ENCODE measurements at places on chromosomes 3 and 15.

- DNase-seq, result no peak
These were observed 43.7 kb upstream of the ATP2C1 start for GRCh38 chr3:130850044-130850797.

DNA sequence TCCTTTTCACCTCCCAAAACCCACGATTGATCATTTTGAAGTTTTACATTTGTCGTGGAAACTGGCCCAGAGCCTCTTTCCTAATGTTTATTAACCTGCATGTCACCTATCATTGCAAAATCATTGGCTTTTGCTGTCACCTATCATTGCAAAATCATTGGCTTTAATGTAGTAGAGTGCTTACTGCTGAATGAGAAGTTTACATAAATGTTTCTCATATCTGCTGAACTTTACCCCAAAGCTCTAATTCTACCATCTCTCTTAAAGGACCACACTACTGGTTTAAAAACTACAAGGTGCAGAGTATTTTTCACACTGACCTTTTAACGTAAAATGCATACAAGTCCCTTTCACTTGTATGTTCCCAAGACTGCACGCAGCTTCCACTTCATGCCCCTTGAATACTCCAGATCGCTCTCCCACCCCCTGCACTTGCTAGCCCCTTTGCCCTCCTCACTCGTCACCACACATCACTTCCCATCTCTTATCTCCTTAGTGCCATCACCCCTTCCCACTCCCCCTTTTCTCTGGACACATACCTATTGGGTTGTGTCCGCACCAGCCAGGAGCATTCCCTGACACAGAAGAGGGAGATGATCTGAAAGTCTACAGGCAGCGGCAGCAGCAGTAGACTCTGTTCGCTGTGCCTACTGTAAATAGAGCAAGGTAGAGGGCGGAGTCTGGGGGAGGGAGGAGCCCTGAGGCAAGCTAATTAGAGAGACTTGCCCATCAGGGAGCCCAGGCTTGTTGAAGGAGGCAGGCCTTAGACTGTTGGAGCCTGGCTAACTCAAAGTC lies 30.2 kb upstream of the ATOSA start:
- DNase-seq, result no peak

GRCh38 chr15:100721758-100722550 lies 119.6 kb downstream of the ASB7 start:
- DNase-seq, result no peak

DNA sequence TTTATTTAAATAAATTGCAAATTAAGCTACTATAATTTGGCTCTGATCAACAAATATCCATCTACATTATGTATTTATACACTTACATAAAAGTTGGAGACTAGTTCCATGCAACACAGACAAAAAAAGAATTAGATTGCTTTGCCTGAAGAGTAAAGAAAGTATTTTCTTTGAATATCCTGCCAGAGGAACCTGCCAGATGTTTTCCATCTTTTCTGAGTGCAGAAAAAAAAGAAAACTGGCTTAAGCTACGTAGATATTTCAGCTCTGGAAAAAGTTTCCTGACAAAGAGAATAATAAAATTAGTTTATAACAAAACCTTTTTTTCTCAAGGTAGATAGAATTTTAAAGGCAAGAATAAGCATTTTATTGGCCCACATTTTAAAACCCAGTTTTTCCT lies 607.5 kb upstream of the NAALADL2 start:
- DNase-seq, result no peak

DNA sequence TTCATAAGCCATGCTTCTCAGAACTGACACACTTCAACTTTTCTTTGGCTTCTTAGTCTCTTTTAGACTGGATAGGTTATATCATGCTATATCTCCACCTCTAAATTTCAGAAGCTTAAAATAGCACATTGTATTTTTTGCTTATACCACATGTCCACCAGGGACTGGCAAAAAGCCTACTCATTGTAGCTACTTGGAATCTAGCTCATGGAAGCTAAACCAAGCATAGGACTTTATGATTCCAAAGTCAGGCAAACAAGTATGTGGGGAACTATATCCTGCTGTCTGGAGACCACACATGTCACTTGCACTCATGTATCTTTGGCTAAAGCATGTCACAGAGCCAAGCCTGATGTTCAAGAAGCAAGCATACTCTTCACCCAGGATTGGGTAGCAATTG lies 245.0 kb upstream of the RASGRP1 start:
- DNase-seq, result no peak

DNA sequence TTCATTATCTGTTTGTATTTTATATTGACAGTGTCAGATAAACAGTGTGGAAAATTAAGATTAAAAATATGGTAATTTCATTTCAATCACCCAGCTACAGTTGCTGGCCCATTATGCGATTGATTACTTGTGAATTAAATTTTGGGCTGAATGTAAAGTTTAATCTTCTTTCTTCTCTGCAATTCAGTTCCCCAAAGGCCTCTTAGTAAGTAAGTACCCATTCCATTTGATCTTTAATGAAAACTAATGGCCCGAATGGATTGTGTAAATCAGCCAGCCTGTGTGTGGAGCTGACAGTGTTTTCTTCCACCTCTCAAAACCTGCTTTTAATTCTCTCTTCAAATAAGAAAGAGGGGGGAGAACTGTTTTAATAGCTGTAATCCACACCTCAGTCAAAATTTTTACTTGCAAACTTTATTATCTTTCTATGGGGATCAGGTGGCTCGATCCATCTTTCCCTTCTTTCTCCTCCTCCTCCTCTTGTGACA lies 307.1 kb downstream of the IL20RB start:
- DNase-seq, result no peak

DNA sequence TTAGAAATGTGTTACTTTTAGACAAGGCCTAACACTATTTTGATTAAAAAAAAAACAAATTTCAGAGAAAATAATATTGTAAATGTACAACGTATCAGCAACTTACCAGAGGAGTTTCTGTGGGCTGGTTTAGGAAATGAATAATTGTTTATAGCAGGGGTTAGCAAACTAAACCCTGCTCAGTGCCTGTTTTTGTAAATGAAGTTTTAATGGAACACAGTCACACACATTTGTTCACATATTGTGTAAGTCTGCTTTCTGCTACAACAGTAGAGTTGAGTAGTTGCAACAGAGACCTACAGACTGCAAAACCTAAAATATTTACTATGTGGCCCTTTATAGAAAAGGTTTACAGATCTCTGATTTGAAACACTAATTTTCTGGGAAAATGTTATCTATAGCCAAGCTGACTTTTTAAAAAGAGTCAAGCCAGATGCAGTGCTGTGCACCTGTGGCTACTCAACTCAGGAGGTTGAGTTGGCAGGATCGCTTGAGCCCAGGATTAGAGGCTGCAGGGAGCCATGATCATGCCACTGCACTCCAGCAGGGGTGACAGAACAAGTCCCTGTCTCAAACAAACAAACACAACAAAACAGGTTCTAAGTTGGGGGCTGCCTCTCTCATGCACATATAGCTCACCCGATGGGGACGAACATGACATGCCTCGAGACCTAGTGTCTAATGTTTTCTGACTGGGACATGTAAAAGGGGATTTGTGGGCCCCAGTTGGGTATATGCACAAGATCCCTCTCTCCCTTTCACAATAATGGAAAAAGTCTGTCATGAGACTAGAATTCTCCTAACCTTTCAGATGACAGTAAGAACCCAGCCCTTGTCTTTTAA lies 182.5 kb downstream of the TNIK start:
- DNase-seq, result no peak

DNA sequence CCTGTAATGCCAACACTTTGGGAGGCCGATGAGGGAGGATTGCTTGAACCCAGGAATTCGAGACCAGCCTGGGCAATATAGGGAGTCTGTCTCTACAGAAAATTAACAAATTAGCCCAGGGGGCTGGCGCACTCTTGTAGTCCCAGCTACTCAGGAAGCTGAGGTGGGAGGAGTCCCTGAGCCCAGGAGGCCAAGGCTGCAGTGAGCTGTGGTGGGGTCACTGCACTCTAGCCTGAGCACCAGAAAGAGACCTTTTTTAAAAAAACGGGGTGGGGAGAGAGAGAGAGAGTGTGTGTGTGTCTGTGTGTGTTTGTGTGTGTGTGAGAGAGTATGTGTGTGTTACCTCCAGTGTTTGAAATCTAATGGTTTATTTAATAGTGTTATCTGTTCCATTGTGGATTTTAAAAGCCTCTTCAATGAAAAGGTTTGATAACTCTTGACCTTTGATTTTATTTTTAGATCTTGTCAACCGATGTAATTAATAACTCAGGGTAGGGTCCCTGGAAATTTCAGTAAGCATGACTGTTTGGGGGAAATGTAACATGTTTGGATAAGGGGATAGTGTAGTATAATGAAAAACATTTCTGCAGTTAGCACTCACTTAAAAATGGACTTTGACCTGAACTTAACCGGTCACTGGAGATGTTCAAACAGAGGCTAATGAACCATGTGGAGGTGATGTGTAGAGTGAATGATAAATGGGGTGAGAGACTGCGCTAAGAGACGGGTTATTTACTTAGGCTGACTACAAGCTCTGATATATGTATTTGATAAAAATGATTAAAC lies 29.7 kb downstream of the LRCH3 start:
- no peak for DNase-seq

DNA sequence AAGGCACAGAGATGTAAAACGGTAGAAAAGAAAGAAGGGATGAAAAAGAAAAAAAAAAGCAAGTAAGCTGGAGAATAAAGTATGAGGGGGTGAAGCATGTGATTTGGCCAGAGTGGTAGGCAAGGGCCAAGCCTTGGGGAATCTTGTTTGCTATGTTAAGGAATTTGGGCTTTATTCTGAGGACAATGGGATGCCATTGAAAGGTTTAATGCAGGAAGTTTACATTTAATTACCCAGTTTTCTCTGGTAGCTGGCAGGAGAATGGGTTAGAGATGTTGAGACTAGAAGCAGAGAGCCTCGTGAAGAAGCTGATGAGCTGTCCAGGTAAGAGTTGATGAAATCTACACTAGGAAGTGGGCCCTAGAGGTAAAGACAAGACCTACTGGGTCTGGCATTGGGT lies 455.9 kb downstream of the PDCD6IP start:
- DNase-seq, result no peak

DNA sequence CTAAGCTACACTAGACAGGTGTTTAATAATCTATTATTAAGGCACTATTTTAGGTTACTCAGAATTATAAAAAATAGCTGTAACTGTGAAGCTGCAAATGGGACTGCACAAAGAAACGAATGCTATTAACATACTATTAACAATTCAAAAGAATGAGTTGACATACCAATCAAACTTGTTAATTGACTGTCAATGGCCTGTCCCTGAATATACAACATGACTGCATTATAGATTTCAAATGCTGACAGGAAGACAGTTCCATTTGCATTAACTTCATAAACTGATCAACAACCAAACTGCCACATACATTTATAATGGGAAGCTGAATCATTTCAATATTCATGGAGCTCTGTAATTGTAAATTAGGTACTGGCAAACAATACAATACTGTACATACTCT lies 169.0 kb upstream of the NANOGP8 start:
- DNase-seq, result no peak

GRCh38 chr3:103169289-103169688 lies 734.5 kb downstream of the ZPLD1 start:
- DNase-seq, result no peak

DNA sequence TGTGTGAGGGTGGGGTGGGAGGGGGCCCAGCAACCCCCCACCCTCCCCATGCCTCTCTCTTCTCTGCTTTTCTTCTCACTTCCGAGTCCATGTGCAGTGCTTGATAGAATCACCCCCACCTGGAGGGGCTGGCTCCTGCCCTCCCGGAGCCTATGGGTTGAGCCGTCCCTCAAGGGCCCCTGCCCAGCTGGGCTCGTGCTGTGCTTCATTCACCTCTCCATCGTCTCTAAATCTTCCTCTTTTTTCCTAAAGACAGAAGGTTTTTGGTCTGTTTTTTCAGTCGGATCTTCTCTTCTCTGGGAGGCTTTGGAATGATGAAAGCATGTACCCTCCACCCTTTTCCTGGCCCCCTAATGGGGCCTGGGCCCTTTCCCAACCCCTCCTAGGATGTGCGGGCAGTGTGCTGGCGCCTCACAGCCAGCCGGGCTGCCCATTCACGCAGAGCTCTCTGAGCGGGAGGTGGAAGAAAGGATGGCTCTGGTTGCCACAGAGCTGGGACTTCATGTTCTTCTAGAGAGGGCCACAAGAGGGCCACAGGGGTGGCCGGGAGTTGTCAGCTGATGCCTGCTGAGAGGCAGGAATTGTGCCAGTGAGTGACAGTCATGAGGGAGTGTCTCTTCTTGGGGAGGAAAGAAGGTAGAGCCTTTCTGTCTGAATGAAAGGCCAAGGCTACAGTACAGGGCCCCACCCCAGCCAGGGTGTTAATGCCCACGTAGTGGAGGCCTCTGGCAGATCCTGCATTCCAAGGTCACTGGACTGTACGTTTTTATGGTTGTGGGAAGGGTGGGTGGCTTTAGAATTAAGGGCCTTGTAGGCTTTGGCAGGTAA lies 8.1 kb downstream of the FAM131A start:
- no peak for DNase-seq

GRCh38 chr3:74139648-74140047 lies 474.8 kb downstream of the CNTN3 start:
- no peak for DNase-seq

GRCh38 chr15:62109982-62110851 lies 43.4 kb downstream of the C2CD4A start:
- DNase-seq, result no peak

GRCh38 chr3:18351823-18352744 lies 73.1 kb downstream of the SATB1 start:
- no peak for DNase-seq

DNA sequence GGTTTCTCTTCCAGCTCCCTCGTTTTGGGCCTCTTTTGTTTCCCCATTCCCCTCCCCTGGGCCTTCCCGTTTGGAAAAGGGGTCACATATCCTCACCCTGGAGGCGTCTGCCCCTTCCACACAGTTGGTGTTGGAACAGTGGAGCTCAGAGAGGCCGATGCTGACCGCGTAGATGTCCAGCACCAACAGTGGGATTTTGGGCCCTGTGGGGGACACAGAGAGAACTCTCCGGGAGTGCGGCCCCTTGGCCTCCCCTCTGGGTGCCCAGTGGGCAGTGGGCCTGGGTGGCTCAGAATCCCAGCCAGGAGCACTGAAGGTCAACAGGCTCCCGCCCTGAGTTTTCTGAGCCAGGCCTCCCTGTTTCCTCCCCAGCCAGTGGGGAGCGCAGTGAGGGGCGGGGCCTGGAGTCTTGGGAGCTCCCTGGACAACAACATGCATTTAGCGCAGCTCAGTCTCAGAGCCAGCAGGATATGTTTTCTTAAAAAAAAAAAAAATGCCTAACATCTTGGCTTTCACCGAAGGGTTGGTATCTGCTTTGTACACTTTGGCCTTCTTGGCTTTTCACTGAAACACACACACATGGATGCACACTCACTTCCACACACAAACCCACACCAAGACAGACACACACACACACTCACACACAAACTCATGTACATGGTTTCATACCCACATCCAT lies 670 bp upstream of the ISLR start:
- DNase-seq, result no peak

DNA sequence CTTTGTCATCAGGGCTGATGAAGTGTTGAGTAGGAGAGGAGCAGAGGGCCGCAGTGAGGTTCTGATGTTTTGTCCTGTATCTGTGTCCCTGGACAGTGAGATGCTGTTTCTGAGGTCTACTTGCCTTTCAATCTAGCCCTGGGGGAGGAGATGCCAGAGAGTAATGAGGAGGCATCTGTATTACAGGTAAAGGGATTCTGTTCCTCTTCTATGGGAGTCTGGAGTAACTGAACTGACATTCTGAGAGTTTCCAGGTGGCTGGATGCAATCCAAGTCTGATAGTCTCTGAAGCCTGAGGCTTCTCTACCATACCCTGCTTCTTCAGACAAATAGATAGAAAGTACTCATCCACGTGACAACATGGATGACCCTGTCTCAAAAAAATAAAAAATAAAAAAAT lies 60.9 kb downstream of the IL12A start:
- DNase-seq, result no peak
